ENCODE measurements at places on chromosomes 5 and 9.

- peaks cover 34% of the 10 kb centered on the region for H3K27me3 ChIP-seq
- H3K27ac ChIP-seq, result no peak overlapping the region
- H3K4me3 ChIP-seq, result no peak overlapping the region
- no peaks in the 10 kb centered on the region for H3K4me1 ChIP-seq
- no peaks in the 10 kb centered on the region for H3K36me3 ChIP-seq
These were observed 11.0 kb downstream of the ABLIM3 start for GRCh38 chr5:149152317-149152746.

- DNase-seq, result no peak
- peaks cover 42% of the 10 kb centered on the region for H3K27me3 ChIP-seq
- H3K27ac ChIP-seq, result no peak overlapping the region
- no peaks in the 10 kb centered on the region for H3K4me1 ChIP-seq
- H3K36me3 ChIP-seq, result no peaks in the 10 kb centered on the region
These were observed 63.6 kb downstream of the PTCD2 start for GRCh38 chr5:72383726-72384125.

- H3K4me3 ChIP-seq, result no peak overlapping the region
- no peaks in the 10 kb centered on the region for H3K4me1 ChIP-seq
- H3K27me3 ChIP-seq, result no peaks in the 10 kb centered on the region
- H3K27ac ChIP-seq, result no peak overlapping the region
- no peaks in the 10 kb centered on the region for H3K36me3 ChIP-seq
These were observed 30.7 kb upstream of the VCAN start for GRCh38 chr5:83440826-83441225.

GRCh38 chr5:89729623-89730301 is 679.8 kb downstream of the CETN3 start:
- no peak for DNase-seq
- H3K27ac ChIP-seq, result no peak overlapping the region
- H3K4me1 ChIP-seq, result no peaks in the 10 kb centered on the region
- no peaks in the 10 kb centered on the region for H3K27me3 ChIP-seq
- H3K36me3 ChIP-seq, result no peaks in the 10 kb centered on the region
- H3K4me3 ChIP-seq, result no peak overlapping the region

DNA sequence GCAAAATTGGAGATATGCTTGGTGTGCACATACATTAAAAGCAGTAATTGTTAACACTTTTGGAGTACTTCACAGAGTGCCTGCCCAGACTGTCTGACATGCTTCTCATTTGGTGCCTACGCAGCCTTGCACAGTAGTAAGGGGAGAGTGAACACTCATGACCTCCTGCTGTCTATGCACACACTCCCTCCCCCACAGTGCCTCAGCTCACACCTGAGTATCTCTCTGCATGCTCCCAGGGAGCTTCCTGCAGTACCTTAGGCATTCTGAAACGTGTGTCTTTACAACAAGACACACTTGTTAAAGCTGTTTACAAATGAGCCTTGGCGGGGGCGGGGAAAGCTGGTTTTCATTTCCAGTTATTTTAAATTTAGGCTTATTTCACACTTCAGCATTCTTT is 18.0 kb downstream of the MAP3K1 start:
- DNase-seq, result no peak
- H3K27ac ChIP-seq, result peak overlapping the region; percentile 26
- H3K36me3 ChIP-seq, result peaks cover 2% of the 10 kb centered on the region
- H3K4me3 ChIP-seq, result no peak overlapping the region

- DNase-seq, result no peak
- H3K27ac ChIP-seq, result no peak overlapping the region
- H3K4me1 ChIP-seq, result no peaks in the 10 kb centered on the region
- H3K36me3 ChIP-seq, result peaks cover 3% of the 10 kb centered on the region
These were observed 47.9 kb upstream of the UNC5A start for GRCh38 chr5:176762489-176762888.

- no peak for DNase-seq
- no peak overlapping the region for H3K27ac ChIP-seq
- no peak overlapping the region for H3K4me3 ChIP-seq
- H3K36me3 ChIP-seq, result peaks cover 1% of the 10 kb centered on the region
These were observed 17.6 kb downstream of the DCANP1 start for GRCh38 chr5:135429301-135430134.

- peak overlapping the region; percentile 73 for H3K4me3 ChIP-seq
- peaks cover 34% of the 10 kb centered on the region for H3K27me3 ChIP-seq
- peaks cover 32% of the 10 kb centered on the region for H3K4me1 ChIP-seq
- no peak for DNase-seq
- H3K36me3 ChIP-seq, result peaks cover 3% of the 10 kb centered on the region
These were observed 1.2 kb upstream of the TJP2 start for GRCh38 chr9:69172895-69173294.

GRCh38 chr5:40981420-40981819 is 72.1 kb downstream of the C7 start:
- DNase-seq, result no peak
- peaks cover 49% of the 10 kb centered on the region for H3K27me3 ChIP-seq
- no peaks in the 10 kb centered on the region for H3K4me1 ChIP-seq
- no peak overlapping the region for H3K27ac ChIP-seq
- H3K4me3 ChIP-seq, result no peak overlapping the region

- no peak for DNase-seq
- no peak overlapping the region for H3K4me3 ChIP-seq
- H3K27me3 ChIP-seq, result no peaks in the 10 kb centered on the region
- H3K36me3 ChIP-seq, result peaks cover 16% of the 10 kb centered on the region
These were observed 38.9 kb upstream of the FAM120AOS start for GRCh38 chr9:93492327-93492726.

DNA sequence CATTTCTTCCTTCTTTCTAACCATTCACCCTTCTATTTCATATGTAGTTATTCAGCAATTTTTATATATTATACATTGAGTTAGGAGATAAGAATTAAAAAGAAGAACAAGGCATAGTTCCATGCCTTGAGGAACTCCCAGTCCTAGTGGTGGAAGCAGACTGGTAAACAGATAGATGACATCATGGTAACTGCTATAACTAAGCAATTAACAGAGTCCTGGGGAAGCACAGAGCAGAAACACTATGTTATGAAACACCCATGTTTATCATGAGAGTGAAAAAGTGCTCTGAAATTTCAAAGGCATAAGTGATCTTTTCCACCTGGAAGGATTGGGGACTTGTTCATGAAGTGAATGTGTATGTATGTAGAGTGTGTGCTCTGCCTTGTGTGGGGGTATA is 14.6 kb downstream of the PAPPA start:
- no peak for DNase-seq
- H3K4me3 ChIP-seq, result no peak overlapping the region
- no peaks in the 10 kb centered on the region for H3K4me1 ChIP-seq

DNA sequence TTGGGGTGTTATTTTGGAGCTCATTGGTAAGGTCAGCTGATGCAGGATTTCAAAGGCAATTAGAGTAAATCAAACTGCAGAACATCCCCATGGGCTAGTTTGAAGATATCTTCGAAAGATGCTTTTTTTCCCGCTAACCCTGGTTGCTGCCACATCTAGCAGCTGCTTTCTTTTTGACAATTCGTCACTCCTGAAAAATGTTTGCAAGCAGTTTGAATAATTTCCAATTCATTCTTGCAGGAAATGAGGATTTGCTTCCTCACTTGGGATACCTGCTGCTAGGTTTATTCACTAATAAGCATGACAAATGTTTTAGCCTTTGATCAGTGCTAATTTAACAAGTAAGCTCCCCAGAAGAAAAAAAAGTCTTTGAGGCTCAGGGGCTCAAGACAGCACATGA is 649.6 kb upstream of the RORB start:
- H3K4me3 ChIP-seq, result no peak overlapping the region
- no peak overlapping the region for H3K27ac ChIP-seq
- H3K27me3 ChIP-seq, result no peaks in the 10 kb centered on the region
- DNase-seq, result no peak
- no peaks in the 10 kb centered on the region for H3K4me1 ChIP-seq
- H3K36me3 ChIP-seq, result no peaks in the 10 kb centered on the region

DNA sequence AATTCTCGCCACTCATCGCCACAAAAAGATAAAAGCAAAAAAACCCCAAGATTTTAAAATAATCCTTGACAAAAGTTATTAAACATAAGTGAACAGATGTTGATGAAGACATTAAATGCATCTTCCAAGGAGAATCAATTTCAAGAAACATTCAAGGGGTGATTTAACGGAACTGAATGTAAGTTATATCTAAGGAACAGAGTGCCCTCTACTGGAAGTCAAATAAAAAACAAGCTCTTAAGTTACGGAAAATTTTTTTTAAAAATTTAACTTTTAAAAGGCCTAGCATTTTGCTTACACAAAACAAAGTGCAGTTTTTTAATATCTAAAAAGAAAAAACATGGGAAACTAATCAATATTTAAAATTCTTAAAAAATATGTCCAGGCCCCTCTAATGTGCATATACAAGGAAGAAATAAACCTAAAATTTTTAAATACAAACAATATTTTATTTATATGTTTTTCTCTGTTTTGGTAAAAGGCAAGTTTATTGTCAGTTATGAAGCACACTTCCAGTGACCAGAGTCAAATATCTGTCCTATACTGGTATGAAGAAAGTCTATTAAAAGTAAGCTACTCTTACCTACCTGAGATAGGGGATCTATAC is 28.0 kb downstream of the TEX10 start:
- no peak overlapping the region for H3K4me3 ChIP-seq
- H3K4me1 ChIP-seq, result peaks cover 6% of the 10 kb centered on the region
- peaks cover 23% of the 10 kb centered on the region for H3K36me3 ChIP-seq
- no peak for DNase-seq
- H3K27me3 ChIP-seq, result no peaks in the 10 kb centered on the region
- H3K27ac ChIP-seq, result no peak overlapping the region

DNA sequence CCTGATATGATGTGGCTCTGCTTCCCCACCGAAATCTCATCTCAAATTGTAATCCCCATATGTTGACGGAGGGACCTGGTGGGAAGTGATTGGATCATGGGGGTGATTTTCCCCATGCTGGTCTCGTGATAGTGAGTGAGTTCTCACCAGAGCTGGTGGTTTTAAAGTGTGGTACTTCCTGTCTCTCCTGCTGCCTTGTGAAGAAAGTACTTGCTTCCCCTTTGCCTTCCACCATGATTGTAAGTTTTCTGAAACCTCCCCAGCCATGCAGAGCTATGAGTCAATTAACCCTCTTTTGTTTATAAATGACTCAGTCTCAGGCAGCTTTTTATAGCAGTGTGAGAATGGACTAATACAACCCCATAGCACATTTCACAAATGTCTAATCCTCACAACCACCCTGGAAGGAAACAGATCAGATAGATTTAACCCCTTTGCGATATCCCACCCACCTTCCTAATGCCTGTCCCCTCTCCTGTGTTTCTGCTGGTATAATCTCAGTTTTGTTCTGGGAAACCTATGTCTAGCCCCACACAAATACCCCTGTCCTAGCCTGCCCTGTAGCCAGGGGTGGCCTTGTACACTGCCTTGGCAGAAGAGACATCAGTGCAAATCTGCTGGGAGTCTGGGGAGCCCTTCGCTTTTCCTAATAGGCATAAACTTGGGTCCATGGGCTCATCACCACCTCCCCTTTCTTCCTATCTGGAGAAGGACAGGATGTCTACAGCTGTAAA is 157.0 kb upstream of the RAI14 start:
- H3K27ac ChIP-seq, result peak overlapping the region; percentile 71
- H3K27me3 ChIP-seq, result peaks cover 6% of the 10 kb centered on the region
- H3K36me3 ChIP-seq, result peaks cover 2% of the 10 kb centered on the region
- peaks cover 14% of the 10 kb centered on the region for H3K4me1 ChIP-seq

GRCh38 chr5:109485030-109485429 is 75.3 kb upstream of the PJA2 start:
- no peak overlapping the region for H3K27ac ChIP-seq
- H3K36me3 ChIP-seq, result no peaks in the 10 kb centered on the region
- H3K4me1 ChIP-seq, result no peaks in the 10 kb centered on the region
- DNase-seq, result no peak
- no peak overlapping the region for H3K4me3 ChIP-seq

- peaks cover 20% of the 10 kb centered on the region for H3K36me3 ChIP-seq
- no peak for DNase-seq
- no peak overlapping the region for H3K4me3 ChIP-seq
- H3K27me3 ChIP-seq, result no peaks in the 10 kb centered on the region
- peaks cover 14% of the 10 kb centered on the region for H3K4me1 ChIP-seq
These were observed 26.6 kb upstream of the SAP30L start for GRCh38 chr5:154419236-154419635.

GRCh38 chr9:137402746-137403145 is 20.2 kb downstream of the EXD3 start:
- DNase-seq, result no peak
- peaks cover 8% of the 10 kb centered on the region for H3K36me3 ChIP-seq
- peaks cover 9% of the 10 kb centered on the region for H3K27me3 ChIP-seq
- no peak overlapping the region for H3K27ac ChIP-seq
- H3K4me3 ChIP-seq, result no peak overlapping the region

GRCh38 chr9:127437497-127438264 is 13.5 kb downstream of the ZNF79 start:
- DNase-seq, result no peak
- H3K4me1 ChIP-seq, result peaks cover 30% of the 10 kb centered on the region
- peak overlapping the region; percentile 47 for H3K4me3 ChIP-seq
- H3K36me3 ChIP-seq, result peaks cover 56% of the 10 kb centered on the region
- no peaks in the 10 kb centered on the region for H3K27me3 ChIP-seq
- H3K27ac ChIP-seq, result peak overlapping the region; percentile 65

- H3K4me3 ChIP-seq, result no peak overlapping the region
- no peak for DNase-seq
- H3K27me3 ChIP-seq, result peaks cover 27% of the 10 kb centered on the region
- no peaks in the 10 kb centered on the region for H3K36me3 ChIP-seq
These were observed 54.9 kb downstream of the FGF18 start for GRCh38 chr5:171474230-171474813.

DNA sequence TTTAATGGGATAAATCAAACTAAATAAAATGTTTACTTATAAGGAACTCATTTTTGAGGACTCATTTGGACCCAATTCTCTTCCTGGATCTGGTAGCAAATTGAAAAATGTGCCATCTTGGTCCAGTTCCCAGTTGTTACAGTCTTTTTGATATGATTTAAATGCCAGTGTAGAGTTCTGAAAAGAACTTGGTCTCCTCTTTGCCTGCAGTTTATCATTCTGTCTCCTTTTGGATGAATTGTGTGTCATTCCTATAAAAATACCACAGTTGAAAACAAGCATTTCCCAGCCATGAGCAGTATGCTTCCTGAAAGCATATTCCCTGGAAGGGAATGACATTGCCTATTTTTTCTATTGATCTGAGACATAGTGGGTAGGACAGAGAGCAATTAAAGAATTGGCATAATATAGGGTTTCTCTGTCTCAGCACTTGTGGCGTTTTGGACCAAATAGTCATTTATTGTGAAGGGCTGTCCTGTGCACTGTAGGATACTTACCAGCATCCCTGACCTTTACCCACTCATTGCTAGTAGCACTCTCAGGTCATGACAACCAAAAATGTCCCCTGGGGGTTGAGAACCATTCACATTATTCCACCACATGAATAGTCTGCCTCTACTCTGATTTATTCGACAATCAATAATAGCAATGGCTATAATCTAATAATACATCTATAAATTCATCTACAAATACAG is 181.8 kb downstream of the NXNL2 start:
- H3K36me3 ChIP-seq, result no peaks in the 10 kb centered on the region
- no peak overlapping the region for H3K27ac ChIP-seq
- no peak overlapping the region for H3K4me3 ChIP-seq
